ENCODE measurements at places on chromosomes 13 and 19.
A peak's percentile ranks its signal among the peaks of the same experiment; 100 is the strongest.

DNA sequence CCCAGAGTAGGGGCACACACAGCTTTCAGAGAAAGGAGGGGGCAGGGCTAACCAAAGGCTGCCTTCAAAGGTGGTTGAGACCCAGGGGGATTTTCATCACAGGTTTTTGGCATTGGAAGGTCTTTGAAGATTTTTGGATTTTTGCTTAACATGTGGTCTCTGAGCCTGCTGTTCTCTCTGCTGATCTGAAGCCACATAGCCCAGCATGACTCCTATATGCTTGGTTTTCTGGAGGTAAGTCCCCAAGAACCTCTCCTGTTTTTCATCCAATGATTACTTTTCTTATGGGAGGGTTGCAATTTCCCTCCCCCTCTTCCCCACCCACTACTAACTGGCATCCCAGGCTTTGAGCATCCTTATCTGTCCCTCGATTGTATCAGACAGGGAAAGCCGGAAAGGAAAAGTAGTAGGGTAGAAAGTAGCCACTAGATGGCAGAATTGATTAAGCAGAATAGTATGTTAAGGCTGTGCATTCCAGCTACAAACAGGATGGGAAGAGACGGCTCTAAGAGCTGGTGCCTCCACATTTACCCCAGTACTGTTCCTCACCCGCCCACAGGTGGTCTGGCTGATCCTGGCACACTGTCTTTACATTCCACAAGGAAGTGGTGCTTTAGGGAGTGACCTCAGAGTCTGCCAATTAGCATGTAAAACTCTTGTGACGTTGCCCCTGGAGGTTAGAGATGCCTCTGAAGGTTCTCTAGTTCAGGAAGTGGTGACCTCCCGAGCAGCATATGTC lies 218.9 kb upstream of the EDNRB start:
- no peak for DNase-seq

- no peak for DNase-seq
Measured at GRCh38 chr13:29496241-29496712, 99.2 kb downstream of the SLC7A1 start.

- DNase-seq, result no peak
Measured at GRCh38 chr19:43735957-43736356, 18.8 kb downstream of the SMG9 start.

GRCh38 chr19:18412610-18413239 lies 6.5 kb upstream of the SSBP4 start:
- DNase-seq, result no peak

DNA sequence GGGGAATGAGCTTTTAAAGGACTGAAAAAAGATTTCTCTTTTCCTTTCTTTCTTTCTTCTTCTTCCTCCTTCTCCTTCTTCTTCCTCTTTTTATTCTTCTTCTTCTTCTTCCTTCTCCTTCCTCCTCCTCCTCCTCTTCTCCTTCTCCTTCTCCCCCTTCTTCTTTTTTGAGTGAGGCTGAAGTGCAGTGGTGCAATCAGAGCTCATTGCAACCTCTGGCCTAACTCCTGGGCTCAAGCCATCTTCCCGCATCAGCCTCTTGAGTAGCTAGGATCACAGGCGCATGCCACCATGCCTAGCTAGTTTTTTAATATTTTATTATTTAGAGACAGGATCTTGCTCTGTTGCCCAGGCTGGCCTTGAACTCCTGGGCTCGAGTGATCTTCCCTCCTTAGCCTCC lies 120.9 kb upstream of the KL start:
- no peak for DNase-seq

GRCh38 chr13:98506322-98506721 lies 70.6 kb downstream of the STK24 start:
- no peak for DNase-seq

GRCh38 chr13:60765700-60766411 lies 368.8 kb downstream of the TDRD3 start:
- DNase-seq, result no peak

DNA sequence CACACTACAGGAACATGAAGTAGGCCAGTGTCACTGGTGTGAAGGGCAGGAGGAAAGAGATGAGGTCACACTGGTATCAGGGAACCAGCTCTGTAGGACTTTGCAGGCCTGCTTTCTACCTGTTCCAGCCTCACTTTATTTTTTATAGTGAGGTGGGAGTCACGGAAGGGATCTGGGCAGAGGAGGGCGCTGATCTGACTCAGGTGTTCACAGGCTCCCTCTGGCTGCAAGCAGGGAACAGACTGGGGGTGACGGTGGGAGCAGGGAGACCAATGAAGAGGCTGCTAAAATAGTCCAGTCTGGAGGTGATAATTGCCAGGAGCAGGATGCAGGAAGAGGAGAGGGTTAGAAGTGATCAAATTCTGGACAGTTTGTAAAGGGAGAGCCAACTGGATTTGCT lies 2.8 kb downstream of the THAP8 start:
- no peak for DNase-seq

DNA sequence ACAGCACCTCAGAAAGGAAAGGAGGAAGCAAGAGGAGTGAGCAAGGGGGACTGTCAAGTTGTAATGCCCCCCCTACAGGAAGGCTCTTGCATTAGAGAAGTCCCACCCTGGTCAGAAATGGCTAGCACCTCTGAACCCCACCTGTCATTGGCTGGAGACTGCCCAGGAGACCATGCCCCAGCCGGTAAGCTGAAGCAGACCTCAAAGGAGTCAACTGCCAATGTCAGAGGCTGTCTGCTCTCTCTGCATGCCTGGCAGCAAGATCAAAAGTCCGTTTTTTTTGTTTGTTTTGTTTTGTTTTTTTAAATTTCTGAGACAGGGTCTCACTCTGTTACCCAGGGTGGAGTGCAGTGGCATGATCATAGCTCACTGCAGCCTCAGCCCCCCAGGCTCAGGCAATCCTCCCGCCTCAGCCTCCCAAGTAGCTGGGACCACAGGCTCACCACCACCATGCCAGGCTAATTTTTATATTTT lies 8.1 kb upstream of the BCL3 start:
- DNase-seq, result no peak

- no peak for DNase-seq
Measured at GRCh38 chr19:54188215-54188871, 1.0 kb downstream of the MBOAT7 start.

DNA sequence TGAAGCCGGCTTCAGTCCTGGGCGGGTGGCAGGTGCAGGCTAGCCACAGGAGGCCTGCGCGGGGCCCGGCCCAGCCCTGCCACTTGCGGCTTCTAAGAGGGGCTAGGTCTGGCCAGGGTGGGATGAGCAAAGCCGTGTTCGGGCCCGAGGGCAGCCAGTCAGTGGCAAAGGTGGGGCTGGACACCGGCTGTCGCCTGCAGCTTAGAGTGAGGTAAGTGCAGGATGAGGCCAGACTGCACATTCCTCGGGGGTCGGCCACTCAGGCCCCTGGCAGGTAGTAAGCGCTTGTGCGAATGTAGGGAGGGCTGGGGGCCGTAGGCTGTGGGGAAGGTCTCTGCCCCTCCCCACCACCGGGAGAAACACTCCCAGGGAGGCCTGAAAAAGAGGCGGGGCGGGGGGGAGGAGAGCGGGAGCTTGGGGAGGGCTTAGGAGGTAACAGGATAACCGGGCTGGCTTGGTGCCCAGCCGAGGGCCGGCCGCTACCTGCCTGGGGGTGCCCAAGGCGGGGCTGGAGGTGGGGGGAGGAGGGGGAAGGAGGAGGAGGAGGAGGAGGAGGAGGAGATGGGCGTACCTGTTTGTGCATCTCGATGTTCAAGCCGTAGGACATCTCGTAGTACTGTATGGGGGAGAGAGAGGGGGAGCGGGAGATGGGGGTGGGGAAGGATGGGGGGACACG lies 6.4 kb downstream of the TLE5 start:
- no peak for DNase-seq

- no peak for DNase-seq
Measured at GRCh38 chr13:99155821-99156220, 44.8 kb upstream of the UBAC2 start.

DNA sequence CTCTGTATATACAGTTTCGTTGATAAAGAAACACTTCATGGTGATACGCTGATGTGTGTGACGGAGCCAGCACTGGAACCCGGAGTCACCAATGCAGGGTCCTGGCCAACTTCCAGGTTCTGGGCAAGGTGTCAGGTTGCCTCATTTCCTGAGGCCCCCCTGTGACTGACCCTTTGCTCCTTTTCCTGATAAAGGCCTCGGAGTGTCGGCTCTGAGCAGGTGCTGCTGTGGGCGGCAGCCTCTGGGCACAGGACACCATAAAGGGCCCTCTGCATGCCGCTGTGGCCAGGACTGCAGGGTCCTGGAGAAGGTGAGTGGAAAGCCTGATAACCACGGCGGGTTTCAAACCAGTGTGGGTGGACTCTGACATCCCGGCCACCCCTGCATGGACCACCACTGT lies 17.3 kb upstream of the MYDGF start:
- no peak for DNase-seq

- no peak for DNase-seq
Measured at GRCh38 chr13:80074811-80075210, 266.1 kb downstream of the SPRY2 start.

DNA sequence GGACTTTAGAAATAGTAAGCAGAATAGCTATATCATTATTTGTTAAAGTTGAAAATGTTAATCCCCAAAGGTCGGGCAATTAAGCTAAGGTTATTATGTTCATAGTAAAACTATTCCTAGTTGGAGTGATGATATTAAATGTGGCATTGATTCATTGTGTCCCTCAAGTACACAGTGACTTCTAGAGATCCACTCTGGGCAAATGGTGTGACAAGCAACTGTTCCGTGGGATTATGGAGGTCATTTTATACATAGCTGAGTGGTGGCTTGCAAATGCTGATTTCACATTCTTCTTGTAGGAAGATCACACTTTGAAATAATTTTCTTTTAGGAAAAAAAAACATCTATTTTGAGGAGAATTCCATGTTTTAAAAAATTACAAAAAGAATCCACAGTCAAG lies 317.8 kb downstream of the ATP8A2 start:
- DNase-seq, result no peak

DNA sequence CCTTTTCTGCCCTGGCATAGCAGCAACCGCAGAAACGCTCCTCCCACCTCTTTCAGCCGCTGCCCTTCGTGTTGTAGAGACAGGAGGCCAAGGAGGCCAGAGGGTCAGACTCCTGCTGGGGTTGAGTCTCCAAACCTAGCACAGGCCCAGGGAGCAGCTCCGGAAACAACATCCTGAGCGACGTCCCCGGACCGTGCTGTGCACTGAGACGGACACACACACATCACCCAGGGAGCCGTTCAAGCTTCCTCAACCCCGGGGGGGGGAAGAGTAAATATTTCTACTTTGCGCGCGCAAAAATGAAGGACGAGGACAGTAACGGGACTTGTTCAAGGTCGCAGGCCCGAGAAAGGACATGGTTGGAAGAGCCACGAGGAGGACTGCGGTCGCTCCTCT lies 657 bp downstream of the ZNF550 start:
- no peak for DNase-seq

- peak; percentile 42 for DNase-seq
Measured at GRCh38 chr13:112066624-112067004, 335 bp upstream of the SOX1 start.

Measured in activated CD4-positive, alpha-beta T cell treated with anti-CD3 and anti-CD28 coated beads for 24 hours (primary cell).